ENCODE measurements at places on chromosomes 7 and 10.
A peak's percentile ranks its signal among the peaks of the same experiment; 100 is the strongest.

DNA sequence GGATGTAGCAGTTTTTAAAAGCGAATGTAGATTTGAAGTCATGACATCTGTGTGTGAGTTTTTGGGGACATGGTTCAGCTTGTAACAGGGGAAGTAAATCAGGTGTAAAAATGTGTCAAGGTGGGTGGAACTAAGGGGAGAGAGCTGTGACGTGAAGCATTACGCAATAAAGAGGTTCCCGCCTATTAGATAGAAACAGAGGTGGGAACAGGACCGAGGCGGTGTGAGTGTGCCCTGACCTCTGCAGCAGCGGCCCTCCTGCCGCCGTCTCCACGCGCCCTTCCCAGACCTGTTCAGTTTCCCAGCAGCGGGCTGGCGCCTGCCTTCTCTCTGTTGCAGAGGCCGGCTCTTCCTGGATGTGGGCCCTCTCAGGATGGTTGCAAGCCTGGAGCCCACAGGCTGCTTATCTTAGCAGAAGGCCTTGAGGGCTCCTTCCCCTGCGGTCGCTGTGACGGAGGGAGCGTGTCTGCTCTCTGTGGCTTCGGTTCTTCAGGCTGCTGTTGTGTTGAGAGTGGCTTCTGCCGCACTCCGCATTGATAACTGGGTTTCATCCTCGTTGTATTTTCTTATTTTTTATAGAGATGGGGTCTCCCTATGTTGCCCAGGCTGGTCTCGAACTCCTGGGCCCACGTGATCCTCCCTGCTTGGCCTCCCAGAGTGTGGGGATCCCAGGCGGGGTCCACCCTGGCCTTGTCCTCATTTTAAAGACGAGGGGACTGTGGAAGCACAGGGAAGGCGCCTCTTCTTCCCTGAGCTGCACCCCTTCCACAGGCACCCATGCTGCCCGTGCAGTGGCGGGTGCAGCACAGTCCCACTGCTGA lies 65.0 kb downstream of the DNAJB6 start:
- no peak for DNase-seq

GRCh38 chr7:70660819-70661191 lies 471.1 kb upstream of the GALNT17 start:
- DNase-seq, result no peak

- DNase-seq, result no peak
Observed at GRCh38 chr10:97714401-97715258, 1.1 kb downstream of the MARVELD1 start.

GRCh38 chr10:7485244-7485556 lies 74.4 kb upstream of the SFMBT2 start:
- DNase-seq, result no peak

DNA sequence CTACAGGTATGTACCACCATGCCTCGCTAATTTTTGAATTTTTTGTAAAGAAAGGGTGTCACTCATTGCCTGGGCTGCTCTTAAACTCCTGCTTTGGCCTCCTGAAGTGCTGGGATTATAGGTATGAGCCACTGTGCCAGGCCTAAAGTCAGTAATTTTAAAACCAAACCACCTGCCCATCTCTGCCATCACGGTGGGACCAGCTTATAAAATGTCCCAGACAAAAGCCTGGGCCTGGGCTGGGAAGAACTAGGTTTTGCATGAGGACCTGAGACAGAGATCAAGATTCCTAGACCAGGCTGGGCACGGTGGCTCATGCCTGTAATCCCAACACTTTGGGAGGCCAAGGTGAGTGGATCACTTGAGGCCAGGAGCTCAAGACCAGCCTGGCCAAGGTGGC lies 395.6 kb downstream of the CALN1 start:
- no peak for DNase-seq

GRCh38 chr10:38038107-38038931 lies 27.8 kb downstream of the ZNF33A start:
- no peak for DNase-seq

- no peak for DNase-seq
Observed at GRCh38 chr10:71920540-71921323, 43.5 kb upstream of the CHST3 start.

DNA sequence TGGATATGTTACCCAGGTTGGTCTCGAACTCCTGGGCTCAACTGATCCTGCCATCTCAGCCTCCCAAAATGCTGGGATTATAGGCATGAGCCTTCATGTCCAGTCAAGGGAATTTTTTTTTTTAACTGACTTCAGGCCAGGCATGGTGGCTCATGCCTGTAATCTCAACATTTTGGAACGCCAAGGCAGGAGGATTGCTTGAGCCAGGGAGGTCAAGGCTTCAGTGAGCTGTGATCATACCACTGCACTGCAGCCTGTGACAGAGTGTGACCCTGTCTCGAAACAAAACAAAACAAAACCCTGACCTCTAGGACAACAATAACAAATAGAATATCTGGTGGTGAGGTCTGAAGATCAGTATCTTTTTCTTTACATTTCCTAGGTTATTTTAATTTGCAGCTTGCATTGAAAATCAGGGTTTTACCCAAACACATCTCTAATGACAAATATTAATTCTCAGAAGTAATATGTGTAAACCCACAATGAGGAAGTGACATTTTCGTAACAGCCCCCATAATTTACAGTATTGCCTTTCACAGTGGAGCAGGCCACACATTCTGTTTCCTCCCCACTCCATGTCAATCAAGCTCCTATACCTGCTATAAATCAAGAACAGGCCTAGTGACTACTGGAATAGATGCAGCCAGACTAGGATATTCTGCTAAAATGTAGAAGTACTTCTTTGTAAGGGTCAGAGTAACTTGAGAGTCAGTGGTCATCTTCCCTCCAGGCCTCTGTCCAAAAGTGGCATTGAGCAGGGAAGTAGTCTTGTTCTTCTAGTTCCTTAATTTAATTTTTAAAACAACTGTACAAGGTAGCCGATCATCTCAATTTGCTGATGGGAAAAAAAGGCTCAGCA lies 43.3 kb upstream of the ECHDC3 start:
- DNase-seq, result no peak

DNA sequence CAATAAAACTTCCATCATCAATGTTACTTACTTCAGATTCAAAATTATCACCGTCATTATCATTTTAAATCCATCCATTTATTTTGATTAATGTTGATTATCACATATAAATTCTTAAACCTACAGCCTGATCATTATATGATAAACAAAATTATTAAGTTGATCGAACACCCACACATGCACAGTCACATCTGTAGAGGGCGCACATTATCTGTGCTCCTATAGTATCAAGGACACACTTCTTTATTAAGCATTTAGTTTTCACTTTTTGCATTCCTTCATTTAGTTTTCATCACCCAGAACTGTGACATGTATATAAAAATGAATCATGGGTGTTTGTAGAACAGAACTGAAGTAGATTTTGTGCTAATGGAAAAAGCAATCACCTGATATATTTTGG lies 26.2 kb upstream of the ZNF716 start:
- no peak for DNase-seq

GRCh38 chr7:121853307-121853706 lies 19.7 kb upstream of the PTPRZ1 start:
- DNase-seq, result no peak

GRCh38 chr7:137962875-137963507 lies 38.9 kb downstream of the CREB3L2 start:
- DNase-seq, result no peak

GRCh38 chr7:23472956-23473843 lies 2.9 kb upstream of the IGF2BP3 start:
- DNase-seq, result peak; percentile 10

GRCh38 chr7:107951896-107952295 lies 51.1 kb downstream of the LAMB1 start:
- DNase-seq, result no peak

DNA sequence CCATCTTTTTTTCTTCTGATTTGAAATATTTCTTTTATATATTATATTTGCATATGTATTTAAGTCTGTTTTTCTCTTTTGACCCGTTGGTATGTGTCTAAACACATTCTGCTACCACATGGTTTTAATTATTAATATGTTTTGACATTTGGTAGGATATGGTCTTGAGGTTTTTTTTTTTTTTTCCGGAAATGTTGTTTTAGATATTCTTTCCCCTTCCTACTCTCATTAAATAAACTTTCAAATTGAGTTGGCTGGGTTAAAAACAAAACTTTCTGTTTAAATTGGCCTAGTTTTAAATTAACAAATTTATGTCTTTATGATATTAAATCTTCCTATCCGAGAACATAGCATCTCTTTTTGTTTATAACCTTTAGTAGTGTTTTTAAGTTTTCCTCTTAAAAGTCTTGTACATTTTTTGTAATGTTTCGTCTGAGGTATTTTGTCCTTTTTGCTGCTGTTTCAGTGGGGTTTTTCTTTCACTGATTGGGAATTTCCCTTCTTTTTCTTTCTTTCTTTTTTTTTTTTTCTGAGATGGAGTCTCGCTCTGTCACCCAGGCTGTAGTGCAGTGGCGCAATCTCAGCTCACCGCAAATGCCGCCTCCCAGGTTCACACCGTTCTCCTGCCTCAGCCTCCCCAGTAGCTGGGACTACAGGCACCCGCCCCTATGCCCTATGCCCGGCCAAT lies 25.4 kb downstream of the STAM start:
- peak; percentile 51 for DNase-seq

- DNase-seq, result no peak
Observed at GRCh38 chr10:34709637-34710390, 105.3 kb downstream of the PARD3 start.

DNA sequence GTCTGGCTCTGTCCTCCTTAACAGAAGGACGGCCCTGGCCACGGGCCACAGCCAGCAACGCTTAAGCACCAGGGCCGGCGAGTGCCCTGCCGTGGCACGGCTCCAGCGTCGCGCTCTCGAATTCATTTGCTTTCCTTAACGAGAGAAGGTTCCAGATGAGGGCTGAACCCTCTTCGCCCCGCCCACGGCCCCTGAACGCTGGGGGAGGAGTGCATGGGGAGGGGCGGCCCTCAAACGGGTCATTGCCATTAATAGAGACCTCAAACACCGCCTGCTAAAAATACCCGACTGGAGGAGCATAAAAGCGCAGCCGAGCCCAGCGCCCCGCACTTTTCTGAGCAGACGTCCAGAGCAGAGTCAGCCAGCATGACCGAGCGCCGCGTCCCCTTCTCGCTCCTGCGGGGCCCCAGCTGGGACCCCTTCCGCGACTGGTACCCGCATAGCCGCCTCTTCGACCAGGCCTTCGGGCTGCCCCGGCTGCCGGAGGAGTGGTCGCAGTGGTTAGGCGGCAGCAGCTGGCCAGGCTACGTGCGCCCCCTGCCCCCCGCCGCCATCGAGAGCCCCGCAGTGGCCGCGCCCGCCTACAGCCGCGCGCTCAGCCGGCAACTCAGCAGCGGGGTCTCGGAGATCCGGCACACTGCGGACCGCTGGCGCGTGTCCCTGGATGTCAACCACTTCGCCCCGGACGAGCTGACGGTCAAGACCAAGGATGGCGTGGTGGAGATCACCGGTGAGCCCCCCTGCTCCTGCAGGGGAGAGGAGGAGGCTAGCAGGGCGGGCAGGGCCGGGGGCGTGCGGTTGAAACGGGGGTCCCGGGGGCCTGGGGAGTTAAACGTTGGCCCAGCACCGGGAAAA lies at the start of gene HSPB1:
Gene HSPB1 (plus strand): TSS at position 327 of the 855 bp plus-strand sequence. CDS start 40 bp downstream, at position 367.
- DNase-seq, result peak; percentile 54

DNA sequence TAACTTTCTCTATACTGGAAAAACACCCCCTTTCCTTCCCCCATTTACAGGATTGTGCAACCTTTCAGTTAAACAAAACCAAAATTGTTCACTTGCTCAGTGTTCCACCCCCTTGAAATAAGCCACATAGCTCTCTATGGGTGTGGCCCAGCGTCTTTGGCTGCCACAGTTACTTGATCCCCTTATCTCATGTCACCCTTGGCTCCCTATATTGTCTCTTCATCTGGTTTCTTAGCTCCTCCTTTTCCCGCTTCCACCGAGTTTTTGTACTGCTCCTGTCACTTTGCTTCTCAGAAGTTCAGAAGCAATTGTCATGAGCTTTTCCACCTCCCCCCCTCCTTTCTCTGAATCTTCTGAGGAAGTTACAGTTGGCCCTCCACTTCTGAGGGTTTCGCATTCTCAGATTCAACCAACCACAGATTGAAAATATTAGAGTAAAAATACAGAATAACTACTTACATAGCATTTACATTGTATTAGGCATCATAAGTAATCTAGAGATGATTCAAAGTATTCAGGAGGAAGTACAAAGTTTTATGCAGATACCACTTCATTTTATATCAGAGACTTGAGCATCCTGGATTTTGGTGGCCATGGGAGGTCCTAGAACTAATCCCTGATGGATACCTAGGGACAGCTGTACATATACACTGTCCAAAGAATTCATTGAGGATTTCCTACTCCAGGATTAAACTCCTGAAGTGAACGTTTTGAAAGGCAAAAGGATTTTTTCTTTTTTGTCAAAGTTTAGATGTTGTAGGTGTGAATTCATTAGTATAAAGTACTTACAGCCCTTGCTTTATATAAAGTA lies 60.4 kb downstream of the ADD3 start:
- DNase-seq, result peak; percentile 52

GRCh38 chr10:43136995-43137716 lies 1.1 kb upstream of the CSGALNACT2 start:
- DNase-seq, result no peak

DNA sequence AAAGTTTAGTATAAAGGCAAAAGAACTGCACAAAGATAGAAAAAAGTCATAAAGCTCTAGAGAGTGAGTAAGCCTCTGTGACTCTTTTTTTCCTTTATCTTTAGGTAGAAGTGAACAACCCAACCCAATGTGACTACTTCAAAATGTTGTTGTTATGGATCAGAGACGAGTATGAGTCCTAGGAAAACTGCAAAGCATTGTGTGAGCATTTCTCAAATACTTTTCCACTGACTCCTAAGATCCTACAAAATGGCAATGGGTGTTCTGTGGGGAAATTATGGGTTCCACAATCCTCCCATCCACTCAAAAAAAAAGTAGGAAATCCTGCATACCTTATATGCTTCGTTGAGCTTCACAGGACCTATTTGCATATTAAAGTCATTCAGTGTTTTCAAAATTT lies 177.1 kb downstream of the DGKI start:
- no peak for DNase-seq

- DNase-seq, result no peak
Observed at GRCh38 chr7:95508780-95509179, 23.0 kb downstream of the ASB4 start.

DNA sequence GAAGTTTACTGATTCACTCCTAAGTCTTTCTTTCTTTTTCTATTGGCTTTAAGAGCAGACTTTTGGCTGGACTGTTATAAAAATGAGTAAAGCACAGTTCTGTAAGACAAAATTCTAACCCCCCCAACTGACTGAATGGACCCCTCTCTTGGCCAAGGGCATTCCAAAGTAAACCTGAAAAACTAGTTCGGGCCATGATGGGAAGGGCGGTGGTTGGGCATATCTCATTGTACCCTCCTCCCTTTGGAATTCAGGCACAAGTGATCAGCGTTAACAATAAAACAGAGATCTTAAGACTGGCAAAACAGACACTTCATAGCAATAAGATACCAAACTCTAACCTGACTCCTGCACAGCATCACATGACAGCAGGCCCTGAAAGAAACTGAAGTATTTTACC lies 6.1 kb upstream of the KIF20B start:
- DNase-seq, result no peak

- DNase-seq, result no peak
Observed at GRCh38 chr10:65328486-65328885, 1597.3 kb upstream of the LRRTM3 start.

Measured in activated CD4-positive, alpha-beta T cell treated with anti-CD3 and anti-CD28 coated beads, Interleukin-2, amount 50 U/mL, for 48 hours (primary cell).